Stimulated activated CD8-positive, alpha-beta memory T cell treated with anti-CD3 and anti-CD28 coated beads, Interleukin-15, amount 100 ng/mL, for 24 hours (primary cell): ENCODE measurements at places on chromosomes 1 and 21.

GRCh38 chr1:203754455-203754864 lies 10.5 kb upstream of the LAX1 start:
- no peak for DNase-seq

- no peak for DNase-seq
Observed at GRCh38 chr1:159554696-159555095, 18.9 kb upstream of the OR10J5 start.

DNA sequence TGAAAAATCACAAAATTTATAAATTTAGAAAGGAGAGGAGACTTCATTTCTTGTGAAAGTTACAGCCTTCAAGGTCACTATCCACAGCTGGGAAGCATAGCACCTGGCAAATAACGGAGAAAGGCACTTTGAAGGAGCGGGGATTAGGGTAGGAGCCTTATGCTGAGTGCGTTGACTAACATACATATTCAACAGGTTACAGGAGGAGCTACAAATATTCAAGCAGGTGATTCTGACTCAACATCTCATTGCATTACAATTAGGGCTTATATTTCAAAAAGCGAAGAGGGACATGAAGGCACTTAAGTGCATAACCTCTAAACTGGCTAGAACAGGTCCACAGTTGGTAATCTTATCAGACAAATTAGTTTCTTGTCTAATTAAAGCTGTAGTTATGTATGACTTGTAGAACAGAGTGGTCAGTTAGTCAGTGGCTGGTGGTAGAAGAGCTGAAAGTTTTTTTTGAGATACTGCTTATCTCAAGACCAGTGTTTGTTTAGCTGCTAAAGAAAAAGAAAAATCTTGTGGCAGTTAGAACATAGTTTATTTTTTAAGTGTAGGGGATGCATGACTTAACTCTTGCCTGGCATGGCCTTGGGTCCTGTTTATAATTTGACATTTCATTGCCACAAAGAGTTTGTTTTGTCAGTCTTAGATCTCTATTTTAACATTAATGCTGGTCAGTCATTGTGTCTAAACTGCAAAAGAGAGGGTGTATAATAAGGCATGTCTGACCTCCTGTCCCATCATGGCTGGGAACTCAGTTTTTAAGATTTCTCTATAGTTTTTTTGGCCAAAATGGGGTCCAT lies 311.5 kb downstream of the DUSP10 start:
- DNase-seq: no peak

DNA sequence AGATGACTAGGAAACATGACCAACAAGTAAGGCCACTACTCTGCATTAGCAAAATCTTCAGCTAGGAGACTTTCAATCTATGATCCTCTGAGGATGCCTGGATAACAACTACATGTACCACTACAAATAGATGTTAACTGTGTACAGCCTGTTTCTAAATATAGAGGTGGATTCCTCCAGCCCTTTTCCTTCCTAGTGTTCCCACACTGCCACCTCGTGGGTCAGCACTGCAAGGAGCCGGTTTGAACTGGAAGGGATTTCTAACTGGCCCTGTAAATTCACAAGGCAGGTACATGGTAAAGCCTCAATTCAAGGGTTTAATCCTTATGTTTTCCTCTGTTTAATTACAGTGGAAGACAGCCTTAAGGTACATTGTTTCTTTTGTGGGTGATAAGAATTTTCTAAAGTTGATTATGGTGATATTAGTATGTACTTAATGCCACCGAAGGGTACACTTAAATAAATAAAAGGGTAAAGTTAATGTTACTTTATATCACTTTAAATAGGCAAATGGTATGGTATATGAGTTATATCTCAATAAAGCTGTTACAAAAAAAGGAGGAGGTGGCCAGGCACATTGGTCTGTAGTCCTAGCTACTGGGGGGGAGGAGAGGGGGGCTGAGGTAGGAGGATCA lies 14.4 kb downstream of the SMYD3 start:
- no peak for DNase-seq

GRCh38 chr1:65431111-65431705 lies 10.7 kb downstream of the LEPR start:
- no peak for DNase-seq
